ENCODE measurements at places on chromosomes 6 and 20.

- DNase-seq = peak; percentile 65
Observed at GRCh38 chr6:11921017-11921438, 91.1 kb upstream of the HIVEP1 start.

GRCh38 chr20:41177636-41178035 is 40.3 kb downstream of the PLCG1 start:
- DNase-seq = no peak

DNA sequence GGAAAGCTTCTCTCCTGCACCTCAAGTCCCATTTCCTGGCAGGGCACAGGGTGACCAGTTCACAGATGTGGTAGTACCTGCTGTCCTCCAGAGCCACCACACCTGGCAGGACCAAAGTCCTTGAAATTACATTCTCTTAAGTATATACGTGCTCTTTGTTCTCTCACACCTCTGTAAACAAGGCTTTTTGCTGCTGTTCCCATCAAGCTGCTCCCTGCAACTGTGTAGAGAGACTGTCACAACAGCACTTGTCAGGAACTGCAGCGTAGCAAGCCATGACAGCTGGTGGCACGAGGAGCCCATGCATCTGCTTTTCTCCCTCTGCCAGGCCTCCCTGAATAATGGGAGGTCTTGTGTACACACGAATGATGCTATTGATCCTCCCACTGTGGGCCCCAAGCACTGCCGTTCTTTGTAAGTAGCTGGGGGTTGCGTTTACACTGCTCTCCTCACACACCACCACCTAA is 431.8 kb downstream of the CD83 start:
- no peak for DNase-seq

- DNase-seq = no peak
Observed at GRCh38 chr6:63352544-63353285, 32.9 kb upstream of the LGSN start.
